ENCODE measurements at places on chromosomes 2 and 18. TPM values are rescaled to one million over a fixed set of nuclear protein-coding genes. Genes with fewer than 3 reads are reported as not detected.

DNA sequence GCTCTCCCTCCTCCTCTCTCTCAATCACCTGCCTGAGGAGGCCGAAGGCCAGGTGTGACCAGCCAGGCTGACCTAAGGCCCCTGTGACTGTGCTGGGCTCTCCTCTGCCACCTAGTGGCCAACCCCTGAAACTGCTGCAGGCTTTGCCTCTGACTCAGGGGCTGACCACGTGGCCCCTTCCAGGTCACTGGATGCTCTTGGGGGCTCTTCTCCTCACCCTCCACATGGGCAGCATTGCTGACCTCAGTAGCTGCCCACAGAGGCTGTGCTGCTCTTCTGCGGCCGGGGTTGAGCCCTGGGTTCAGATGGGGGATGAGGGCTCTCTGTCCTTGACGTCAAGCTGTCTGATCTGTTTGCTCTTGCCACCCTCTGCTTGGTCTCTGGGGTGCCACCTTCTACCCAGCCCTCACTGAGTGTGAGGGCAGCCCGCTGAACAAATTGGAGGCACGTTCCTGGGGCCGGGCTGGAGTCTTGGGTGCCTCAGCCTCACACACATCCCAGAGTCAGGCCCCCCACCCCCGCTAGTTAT lies 122.7 kb downstream of the TWIST2 start:
- H3K4me3 ChIP-seq: no peak overlapping the region
- no peaks in the 10 kb centered on the region for H3K4me1 ChIP-seq
- DNase-seq: peak; percentile 80

DNA sequence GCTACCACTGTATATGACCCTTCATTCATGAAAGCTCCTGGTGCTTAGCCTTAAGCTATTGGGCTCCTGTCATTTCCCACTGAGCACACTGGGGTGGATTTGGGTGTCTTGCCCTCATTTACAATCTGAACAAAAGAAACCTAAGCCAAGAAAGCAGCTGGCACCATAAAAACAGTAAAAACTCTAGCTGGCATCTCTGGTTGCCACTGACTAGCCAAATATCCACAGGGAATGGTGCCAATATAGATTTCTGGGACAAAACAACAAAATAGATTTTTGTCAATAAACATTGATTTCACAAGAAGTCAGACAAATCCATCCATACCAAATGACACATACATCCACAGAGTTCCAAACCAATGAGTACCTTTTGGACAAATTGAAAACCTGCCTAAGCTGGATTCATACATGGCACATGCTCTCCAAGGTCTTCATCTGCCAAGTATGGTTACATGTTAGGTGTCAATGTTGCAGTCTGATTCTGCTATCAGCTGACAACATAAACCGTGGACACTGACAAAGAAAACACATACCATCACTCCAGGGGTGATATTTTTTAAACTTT lies 1081.5 kb upstream of the ZEB2 start:
- H3K36me3 ChIP-seq: no peaks in the 10 kb centered on the region
- H3K27me3 ChIP-seq: no peaks in the 10 kb centered on the region
- H3K4me1 ChIP-seq: no peaks in the 10 kb centered on the region
- DNase-seq: no peak
- H3K4me3 ChIP-seq: no peak overlapping the region

DNA sequence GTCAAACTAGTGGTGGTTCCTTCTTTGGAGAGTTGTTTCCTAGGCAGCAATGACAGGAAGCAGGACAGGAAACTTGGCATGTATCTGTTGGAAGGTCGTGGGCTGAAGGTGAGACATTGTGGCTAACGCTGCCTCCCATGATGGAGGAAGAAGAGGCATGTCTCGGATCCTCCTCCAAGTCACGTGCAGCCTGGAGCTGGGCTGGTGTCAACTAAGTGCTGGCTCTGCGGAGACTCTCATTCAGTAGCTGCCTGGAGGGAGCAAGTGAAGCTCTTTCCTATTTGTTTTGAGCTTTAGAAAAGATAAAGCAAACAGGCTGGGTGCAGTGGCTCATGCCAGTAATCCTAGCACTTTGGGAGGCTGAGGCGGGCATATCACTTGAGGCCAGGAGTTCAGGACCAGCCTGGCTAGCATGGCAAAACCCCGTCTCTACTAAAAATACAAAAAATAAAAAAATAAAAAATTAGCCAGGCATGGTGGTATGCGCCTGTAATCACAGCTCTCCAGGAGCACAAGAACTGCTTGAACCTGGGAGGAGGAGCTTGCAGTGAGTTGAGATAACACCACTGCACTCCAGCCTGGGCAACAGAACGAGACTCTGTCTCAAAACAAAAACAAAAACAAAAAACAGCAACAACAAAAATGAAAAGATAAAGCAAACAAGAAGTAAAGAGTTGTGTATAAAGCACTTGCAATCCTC lies 28.2 kb upstream of the INO80C start:
- H3K27me3 ChIP-seq: no peaks in the 10 kb centered on the region
- H3K36me3 ChIP-seq: no peaks in the 10 kb centered on the region
- DNase-seq: no peak
- H3K4me3 ChIP-seq: peak overlapping the region; percentile 25
- H3K4me1 ChIP-seq: peaks cover 47% of the 10 kb centered on the region

Gene TFPI
- 366 TPM for total RNA-seq

GRCh38 chr2:233083782-233084181 lies 23.6 kb downstream of the INPP5D start:
- H3K4me3 ChIP-seq: no peak overlapping the region
- H3K4me1 ChIP-seq: peaks cover 62% of the 10 kb centered on the region
- peak overlapping the region; percentile 85 for H3K27ac ChIP-seq
- no peaks in the 10 kb centered on the region for H3K36me3 ChIP-seq
- H3K27me3 ChIP-seq: no peaks in the 10 kb centered on the region
- peak; percentile 28 for DNase-seq

DNA sequence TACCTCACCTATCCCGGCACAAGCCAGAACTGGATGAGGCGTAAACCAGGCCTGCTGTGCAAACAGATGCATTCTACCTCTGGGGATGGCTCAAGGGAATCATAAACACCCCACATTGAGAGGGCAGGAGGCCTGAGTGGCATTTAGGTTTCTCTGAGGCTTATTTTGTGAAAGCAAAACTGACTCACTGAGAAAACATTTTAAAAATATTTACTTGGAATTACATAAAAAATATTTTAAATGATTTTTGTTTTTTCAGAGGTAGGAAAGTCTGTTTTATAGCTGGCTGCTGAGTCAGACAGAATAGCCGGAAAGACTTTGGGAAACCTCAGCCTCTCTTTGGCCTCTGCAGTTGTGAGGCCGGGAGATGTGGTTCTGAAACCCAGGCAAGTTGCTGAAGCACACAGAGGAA lies 244.1 kb downstream of the NCKAP5 start:
- no peak for DNase-seq
- H3K4me3 ChIP-seq: no peak overlapping the region

GRCh38 chr2:71554706-71555056 lies 101.3 kb downstream of the DYSF start:
- no peak for DNase-seq
- H3K36me3 ChIP-seq: no peaks in the 10 kb centered on the region
- H3K27ac ChIP-seq: no peak overlapping the region
- H3K27me3 ChIP-seq: no peaks in the 10 kb centered on the region

DNA sequence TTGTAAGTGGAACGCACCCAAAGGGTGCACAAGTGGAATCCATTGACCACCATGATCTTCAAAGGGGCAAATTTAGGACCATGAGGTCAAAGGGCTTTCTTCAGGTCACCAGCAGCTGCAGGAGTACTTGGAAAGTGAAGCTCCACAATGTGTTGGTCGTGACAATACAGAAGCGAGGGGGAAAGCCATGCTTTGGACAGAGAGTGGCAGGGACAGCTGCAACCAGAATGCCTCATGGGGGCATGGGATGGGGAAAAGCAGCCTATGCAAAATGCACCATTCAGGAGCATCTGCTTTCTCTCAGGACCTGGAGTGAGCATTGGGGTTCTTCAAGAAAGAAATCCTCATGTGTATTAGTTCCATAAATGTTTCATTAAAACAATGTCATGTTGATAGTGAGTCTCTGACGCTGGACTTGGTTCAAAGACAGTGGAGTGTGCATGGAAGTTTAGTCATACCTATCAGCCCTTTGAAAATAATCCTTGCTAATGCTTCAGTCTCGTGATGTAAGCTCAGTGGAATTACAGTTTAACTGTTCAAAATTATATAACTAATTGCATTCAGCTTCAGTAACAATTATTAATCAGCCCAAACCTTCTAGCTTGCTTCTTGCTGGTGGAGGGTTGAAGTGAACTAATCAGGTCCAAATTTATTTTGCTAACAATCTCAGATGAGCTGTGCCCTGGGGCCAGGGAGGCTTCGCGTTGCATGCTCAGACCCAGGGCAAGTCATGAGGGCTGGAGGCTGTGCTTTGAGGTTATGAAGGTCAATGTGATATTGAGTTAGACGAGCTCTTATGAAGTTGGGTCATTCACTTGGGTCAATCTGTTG lies 41.6 kb downstream of the ACKR3 start:
- no peaks in the 10 kb centered on the region for H3K36me3 ChIP-seq
- DNase-seq: no peak
- H3K27me3 ChIP-seq: no peaks in the 10 kb centered on the region
- H3K27ac ChIP-seq: no peak overlapping the region

DNA sequence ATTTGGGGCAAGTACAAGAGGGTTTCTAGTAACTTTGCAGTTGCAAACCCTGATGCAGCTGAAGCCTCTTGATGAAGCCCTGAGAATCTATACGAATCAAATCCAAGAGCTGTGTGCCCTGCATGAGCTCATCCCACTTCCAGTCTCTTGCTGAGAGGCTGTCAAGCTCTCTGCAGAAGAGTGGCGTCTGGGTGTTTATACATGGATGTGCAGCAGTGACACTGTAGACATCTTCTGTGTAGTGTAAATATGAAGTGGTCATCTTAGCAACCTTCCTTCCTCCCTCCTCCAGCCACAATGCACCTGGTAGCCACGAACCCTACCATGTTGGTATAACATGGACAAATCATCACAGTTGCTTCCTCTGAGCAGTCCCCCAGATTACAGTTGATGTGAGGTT lies 18.4 kb upstream of the KIAA2012 start:
- no peaks in the 10 kb centered on the region for H3K4me1 ChIP-seq
- no peaks in the 10 kb centered on the region for H3K27me3 ChIP-seq
- H3K4me3 ChIP-seq: no peak overlapping the region
- no peaks in the 10 kb centered on the region for H3K36me3 ChIP-seq

DNA sequence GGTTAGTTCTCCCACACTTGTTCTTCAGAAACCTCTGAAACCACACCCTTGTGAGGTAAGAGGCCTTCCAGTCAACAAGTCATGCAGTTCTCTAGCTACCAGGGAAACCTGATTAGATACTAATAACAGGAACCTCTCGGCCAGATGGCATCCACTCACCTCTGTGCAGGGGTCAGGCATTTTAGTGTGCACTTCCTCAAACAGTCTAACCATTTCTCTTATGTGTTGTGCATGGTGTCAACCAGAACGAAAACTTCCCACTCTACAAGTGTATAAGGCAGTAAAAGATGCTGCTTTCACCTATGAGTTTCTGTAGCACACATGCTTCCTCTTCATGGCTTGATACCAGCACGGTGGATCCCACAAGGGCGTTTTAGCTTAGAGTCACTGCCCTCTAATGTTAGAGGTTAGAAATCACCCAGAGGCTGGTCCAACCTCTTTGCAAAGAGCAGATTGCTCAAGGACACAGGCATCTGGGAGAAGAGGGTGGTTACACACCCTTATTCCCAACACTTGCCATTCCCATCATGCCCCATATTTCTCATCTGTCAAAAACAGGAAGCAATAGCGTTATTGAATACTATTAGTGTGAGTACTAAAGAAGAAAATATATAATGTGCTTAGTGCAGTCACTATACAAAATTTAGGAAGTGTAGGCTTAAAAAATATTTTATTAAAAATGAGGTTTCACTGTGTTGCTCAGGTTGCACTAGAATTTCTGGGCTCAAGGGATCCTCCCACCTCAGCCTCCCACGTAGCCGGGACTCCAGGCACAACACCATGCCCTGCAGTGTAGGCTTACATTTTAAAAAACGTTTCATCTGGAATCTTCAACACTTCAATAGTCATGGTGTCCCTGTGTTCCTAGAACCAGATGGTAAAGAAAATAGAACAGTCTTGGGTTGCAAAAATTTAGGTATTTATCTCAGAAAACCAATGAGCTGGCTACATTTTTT lies 34.5 kb upstream of the RAB31 start:
- peaks cover 8% of the 10 kb centered on the region for H3K4me1 ChIP-seq
- H3K27me3 ChIP-seq: no peaks in the 10 kb centered on the region
- H3K36me3 ChIP-seq: no peaks in the 10 kb centered on the region
- DNase-seq: no peak
- H3K27ac ChIP-seq: peak overlapping the region; percentile 85

DNA sequence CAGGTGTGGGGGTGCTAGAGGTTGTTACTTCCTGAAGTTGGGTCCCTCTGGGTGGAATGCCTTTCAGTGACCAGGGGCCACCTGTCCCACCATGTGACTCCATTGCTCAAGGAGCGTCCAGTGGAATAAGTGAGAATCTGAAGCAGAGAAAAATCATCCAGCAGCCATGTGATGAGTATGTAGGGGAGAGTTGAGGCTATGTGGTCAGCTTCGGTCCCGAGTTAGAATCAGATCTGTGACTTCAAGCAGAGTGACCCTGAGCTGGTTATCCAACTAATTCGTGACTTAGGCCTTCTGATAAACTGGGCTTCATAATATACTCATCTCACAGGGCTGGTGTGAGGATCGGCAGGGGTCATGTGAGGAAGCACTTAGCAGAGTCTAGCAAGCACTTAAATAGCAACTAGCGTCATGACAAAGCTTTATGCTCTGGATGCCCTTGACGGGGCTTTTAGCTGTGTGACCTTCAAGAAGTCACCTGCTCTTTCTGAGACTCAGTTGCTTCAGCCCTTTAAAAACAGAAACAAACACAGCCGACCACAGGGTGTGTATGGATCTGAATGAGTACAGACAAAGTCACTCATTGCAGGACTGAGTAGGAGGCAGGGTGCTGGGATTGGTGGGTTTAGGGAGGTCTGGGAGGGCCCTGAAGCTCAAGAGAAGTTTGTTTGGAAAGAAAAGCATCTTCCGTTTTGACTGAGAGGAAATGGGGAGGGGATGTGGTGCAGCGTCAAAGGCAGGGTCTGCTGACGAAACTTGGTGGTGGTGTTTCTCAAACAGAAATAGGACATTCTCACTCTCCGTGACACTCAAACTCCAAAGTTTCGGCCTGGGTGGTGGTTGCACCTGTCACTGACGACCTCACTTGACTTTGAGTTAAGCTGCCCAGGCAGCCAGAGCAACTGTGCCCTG lies 264.0 kb upstream of the CXCR4 start:
- no peak overlapping the region for H3K27ac ChIP-seq
- no peak overlapping the region for H3K4me3 ChIP-seq
- H3K4me1 ChIP-seq: peaks cover under 1% of the 10 kb centered on the region
- no peak for DNase-seq
- H3K27me3 ChIP-seq: no peaks in the 10 kb centered on the region
- H3K36me3 ChIP-seq: no peaks in the 10 kb centered on the region

Gene NEU2
- total RNA-seq: not detected

Gene DSG1
- total RNA-seq: not detected

Measured in upper lobe of right lung (tissue), 1 donor.